Mesenteric fat pad (tissue), 1 donor: ENCODE measurements at places on chromosomes 5 and 9. TPM values are rescaled to one million over a fixed set of nuclear protein-coding genes. Genes with fewer than 3 reads are reported as not detected.

PROB1 gene
- 2.1 TPM for total RNA-seq

ARHGEF28 gene
- total RNA-seq, result 9.4 TPM

C5orf52 gene
- total RNA-seq, result not detected

PLCXD3 gene
- 2.4 TPM for total RNA-seq

GRM6 gene
- not detected for total RNA-seq

ANKDD1B gene
- 0.64 TPM for total RNA-seq

TTLL11 gene
- total RNA-seq, result 9.5 TPM

TGFBI gene
- 254 TPM for total RNA-seq

TRIP13 gene
- 1.2 TPM for total RNA-seq

CDH6 gene
- total RNA-seq, result 1.3 TPM

CDH9 gene
- total RNA-seq, result not detected

TMEM8B gene
- total RNA-seq, result 6.7 TPM

PCDHGA8 gene
- 0.87 TPM for total RNA-seq

GRCh38 chr9:4386819-4387218, 87.0 kb upstream of the GLIS3 start:
- no peak for DNase-seq

DNA sequence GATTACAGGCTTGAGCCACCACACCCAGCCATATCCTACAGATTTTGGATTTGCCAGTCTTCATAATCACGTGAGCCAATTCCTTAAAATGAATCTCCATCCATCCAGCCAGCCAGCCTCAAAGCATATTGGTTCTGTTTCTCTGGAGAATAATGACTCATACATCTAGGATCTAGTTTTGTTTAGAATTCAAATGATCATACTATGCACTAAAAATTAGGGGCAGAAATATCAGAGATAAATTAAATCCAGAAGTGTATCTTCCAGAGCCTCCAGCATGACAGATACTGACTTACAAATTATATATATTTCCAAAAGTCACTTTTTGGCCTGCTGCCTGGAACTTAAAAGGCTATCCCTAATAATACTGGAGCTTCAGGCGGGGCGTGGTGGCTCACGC, 119.1 kb upstream of the NR5A1 start:
- no peak for DNase-seq

DNA sequence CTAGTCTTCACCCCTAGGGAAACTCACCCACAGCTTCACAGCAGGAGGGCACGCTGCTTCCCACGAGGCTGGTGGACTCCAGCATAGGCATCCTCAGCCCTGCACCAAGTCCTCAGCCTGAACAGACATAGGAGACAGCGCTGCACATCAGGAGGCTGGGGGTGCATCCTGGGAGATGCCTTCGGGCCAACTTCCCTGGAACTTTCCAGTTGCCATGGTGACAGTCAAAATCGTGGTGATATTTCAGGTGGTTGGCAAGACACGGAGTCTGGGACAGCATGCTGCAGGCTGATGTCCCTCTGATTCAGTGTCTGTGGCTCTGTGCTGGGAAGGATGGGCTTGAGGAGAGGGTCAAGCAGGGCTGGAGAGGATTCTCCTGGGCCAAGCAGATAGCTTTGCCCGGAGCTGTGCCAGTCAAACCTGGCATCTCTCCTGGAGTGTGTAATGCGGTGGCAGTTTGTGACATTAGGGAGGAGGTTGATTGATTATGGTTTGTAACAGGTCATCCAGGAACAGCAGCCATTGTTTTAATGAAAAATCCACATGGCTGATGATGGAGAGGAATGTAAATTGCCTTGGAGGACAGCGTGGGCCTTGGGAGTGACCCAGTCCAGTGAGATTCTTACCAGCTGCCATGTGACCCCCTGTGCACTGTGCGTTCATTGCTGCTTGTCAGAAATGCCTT, 35.6 kb upstream of the SEMA4D start:
- DNase-seq, result peak; percentile 47

DNA sequence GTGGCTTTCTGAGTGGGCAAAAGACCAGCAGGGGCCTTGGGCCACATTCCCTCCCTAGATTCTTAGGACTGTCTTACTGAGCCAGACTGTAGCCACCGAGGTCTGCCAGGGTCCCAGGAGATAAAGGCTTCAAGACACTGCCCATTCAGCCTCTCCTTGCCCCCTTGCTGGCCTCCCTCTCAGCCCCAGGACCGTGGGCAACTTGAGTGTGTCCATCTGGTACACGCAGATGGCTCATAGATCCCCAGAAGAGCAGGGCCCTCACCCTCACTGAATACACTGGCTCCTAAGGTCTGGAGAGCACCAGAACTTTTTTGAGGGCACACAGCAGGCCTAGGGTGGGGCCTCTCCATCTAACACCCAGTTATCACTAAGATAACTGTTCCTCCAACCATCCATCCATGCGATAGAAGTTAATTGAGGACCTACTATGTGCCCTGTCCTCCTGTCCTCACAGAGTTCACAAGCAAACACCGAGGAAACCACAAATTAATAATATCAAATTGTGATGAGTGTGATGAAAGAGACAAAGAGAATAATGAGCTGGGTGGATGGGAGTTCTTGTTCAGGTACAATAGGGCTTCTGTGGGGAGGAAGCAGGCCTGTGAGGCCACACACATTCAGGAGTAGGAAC, 4.9 kb upstream of the PDGFRB start:
- DNase-seq, result no peak

DNA sequence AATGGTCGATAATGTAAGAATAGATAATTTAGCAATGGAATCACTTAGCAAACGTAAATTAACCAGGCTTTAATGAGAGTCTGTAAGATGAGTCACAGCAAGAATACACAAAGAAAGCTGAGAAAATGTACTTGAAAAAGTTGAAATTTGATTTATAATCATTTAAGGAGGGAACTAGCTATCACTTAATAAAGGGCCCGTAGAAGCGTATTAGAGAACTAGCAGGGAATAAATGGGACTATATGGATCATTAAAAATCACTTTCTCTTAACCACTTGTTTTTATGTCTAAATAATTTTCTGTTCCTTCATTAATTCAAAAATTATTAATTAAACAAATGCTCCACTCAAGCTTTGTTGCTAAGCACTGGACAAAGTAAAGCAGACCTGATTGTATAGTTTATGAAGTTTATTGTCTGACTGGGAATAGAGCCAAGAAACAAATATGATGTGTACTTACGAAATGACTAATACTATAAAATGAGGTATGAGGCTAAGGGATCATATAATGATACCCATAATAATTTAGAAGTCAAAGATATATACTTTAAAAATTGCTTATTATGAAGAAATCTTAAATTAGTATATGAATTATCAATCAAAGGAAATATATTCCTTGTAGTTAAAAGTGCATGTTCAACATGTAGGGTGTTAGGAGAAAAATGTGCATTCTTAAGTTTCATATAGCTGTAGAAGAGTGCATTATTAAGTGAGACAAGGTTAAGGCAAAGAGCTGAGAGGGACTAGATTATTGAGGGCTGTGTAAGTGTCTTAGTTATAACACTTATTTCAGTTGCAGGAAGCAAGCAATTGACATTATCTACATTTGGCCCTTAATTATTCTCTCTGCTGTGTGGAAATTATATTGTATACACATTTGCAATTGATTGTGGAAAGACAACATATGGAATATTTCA, 196.8 kb downstream of the PRDM9 start:
- no peak for DNase-seq

- peak; percentile 24 for DNase-seq
Observed at GRCh38 chr5:175714479-175715085, 56.7 kb downstream of the HRH2 start.

DNA sequence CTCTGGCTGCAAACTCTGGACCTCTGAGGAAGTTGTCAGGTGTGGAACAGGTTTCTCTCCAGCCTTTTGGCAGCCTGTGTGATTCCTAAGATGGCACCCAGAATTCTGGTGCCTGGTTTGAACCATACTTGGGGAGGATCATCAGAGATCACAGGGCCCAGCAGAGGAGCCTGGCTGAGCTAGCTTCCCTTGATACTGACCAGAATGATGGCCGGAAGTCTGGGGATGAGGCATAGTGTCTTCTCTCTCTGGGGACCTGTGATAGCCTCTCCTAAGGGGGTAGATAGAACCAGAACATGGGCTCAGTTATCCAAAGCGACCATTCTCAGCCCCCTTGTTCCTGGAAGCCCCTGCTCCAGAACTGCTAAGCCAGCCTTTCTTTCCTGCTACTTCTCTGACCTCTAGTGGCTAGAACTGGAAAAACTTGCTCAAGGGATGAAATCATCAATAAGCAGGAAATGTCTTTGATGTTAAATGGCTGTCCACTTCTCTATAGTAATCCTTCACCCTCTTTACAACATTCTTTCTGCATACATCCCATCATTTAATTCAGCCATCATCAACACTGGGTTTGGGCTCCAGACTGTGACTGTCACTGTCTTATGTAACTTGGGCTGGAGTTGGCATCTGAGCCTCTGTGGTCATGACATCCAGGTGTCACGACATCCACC, 55.1 kb downstream of the C9orf152 start:
- no peak for DNase-seq
